ENCODE measurements at places on chromosomes 4 and X. TPM values are rescaled to one million over a fixed set of nuclear protein-coding genes. Genes with fewer than 3 reads are reported as not detected.

Gene ESX1
- not detected for total RNA-seq

Gene ARMCX1
- 68.4 TPM for total RNA-seq

Gene STOX2
- 0.12 TPM for total RNA-seq

Gene SAGE1
- total RNA-seq = not detected

Gene MAGEC2
- not detected for total RNA-seq
